ENCODE measurements at places on chromosomes 7 and 10.

DNA sequence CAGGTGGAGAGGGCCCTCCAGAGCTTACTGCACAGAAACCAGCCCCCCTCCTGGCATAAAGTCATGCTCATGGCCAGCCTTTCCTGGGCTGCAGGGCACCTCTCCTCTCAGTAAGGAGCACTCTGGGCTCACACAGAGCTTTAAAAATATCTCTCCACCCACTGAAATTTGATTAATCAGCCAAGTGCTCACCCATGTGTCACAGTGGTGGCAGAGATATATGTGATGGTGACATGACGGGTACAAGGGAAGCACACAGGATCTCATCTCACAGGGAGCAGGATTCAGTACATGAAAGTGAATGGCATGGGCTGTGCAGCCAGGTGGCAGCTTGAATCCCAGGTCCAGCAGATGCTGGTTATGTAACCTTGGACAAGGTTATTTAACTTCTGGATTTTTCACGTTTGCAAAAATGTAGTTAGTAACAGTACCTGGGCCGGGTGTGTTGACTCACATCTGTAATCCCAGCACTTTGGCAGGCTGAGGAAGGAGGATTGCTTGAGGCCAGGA, 144.8 kb downstream of the CALN1 start:
- DNase-seq: no peak

GRCh38 chr7:132815130-132815529, 238.9 kb upstream of the PLXNA4 start:
- DNase-seq: no peak

DNA sequence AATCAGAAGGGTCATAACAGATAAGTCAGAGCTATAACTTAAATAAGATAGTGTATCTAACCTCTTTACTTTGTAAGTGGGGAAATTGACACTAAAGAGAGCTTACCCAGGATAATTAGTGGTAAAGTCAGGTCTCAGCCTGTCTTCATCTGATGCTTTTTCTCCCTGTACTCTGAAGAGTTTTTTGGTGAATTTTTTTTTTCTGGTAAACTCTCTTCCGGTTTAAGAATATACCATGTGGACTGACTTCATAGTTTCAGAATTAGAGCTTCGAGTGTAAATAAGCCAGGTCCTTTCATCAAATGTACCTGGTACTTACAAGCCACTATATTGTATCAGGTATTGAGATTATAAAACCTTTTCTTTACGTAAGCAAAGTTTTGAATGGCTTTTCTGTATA, 6.8 kb downstream of the MINPP1 start:
- DNase-seq: no peak

- no peak for DNase-seq
Measured at GRCh38 chr7:88357781-88358525, 51.3 kb upstream of the STEAP4 start.

- DNase-seq: no peak
Measured at GRCh38 chr7:52995676-52996075, 39.8 kb upstream of the POM121L12 start.

All from globus pallidus (tissue), 1 donor.